ENCODE measurements at places on chromosomes 3 and 15. TPM values are rescaled to one million over a fixed set of nuclear protein-coding genes. Genes with fewer than 3 reads are reported as not detected.
A peak's percentile ranks its signal among the peaks of the same experiment; 100 is the strongest.

The SAXO2 gene
- not detected for total RNA-seq

The CLSTN2 gene
- under 0.01 TPM for total RNA-seq

The CATSPER2 gene
- total RNA-seq = 11.3 TPM

GRCh38 chr3:150216866-150217600 lies 191.1 kb upstream of the TSC22D2 start:
- no peak for DNase-seq

DNA sequence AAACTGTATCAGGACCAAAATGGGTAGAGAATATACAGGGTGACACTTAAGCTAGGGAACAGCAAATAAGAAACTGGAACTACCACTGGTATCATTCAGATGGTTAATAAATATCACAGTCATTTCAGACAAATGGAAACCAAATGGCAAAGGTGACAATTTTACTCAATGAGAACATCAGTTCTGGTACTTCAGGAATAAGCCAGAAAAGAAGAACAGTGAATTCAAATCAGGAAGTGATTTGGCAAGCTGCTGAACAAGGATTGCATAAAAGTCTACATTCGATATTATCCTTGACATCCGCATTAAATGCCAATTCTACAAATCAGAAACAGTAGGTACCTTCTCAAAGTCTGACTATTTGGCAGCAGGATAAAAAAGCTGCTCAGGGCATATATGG lies 23.5 kb upstream of the STIMATE start:
- no peak for DNase-seq

The APH1B gene
- total RNA-seq = 7.7 TPM

The SMAD6 gene
- total RNA-seq = 4.8 TPM

DNA sequence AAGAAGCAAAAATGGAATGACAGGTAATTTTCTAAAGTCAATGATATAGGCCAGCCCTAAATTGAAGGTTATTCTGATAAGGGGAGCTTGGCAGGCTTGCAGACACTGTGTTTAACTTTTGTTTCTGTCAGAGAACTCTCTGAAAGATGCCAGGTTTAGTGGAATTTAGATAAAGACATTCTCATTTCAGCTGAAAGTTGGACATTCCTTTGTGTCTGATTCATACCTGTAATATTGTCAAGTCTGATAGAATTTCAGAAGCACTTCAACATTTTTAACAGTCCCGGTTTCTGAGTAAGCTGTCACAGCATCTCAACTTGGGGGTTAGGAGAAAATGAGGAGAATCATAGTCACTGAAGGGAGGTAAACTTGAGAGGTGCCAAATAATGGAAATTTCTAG lies 84.0 kb downstream of the DIPK2A start:
- DNase-seq = peak; percentile 34

DNA sequence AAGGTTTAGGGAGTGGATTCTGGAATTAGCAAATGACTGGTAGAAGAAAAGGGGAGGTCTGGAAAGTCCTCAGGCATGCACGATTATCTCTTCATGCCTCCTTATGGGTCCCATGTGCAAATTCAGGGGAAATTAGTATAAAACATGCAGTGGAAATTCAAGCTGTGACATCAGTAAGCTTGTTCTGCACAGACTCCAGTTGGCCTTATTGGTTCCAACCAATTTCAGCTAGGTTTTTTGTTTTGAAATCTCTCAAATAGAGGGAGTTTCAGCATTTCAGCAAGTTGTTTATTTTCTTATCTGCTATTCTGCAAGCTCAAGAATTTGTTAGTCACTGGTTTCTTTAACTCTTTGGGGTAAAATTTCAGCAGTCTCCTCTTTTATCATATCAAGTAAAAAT lies 774 bp upstream of the TMCO5A start:
- DNase-seq = peak; percentile 93

GRCh38 chr3:37858742-37859141 lies 2.9 kb upstream of the CTDSPL start:
- no peak for DNase-seq

GRCh38 chr3:178075344-178075743 lies 460.9 kb upstream of the KCNMB2 start:
- no peak for DNase-seq

The APPL1 gene
- 46.2 TPM for total RNA-seq

DNA sequence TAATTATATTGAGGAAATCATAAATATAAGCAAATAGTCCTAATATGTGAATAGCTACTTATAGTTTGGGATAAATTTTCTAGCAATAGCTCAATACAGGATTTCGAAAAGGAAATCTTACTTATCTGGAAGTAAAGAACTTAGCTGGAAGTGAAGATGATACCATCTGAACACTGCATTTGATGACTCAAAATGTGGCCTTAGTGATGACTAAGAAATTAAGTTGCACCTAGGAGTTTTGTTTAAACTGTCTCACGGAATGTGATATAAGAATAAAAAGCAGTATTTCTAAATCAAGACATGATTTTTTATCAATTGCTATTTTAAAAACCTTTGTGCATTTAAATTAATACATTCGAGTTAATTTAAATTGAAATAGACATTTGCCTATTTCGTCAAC lies 91.2 kb downstream of the EOMES start:
- peak; percentile 82 for DNase-seq

The MESP1 gene
- under 0.01 TPM for total RNA-seq

The TRIM59 gene
- 65.4 TPM for total RNA-seq

The SLC9C1 gene
- not detected for total RNA-seq

The BOC gene
- total RNA-seq = 5.3 TPM

Data from IMR-90 (cell line).